ENCODE measurements at places on chromosomes 7 and 10. TPM values are rescaled to one million over a fixed set of nuclear protein-coding genes. Genes with fewer than 3 reads are reported as not detected.

GRCh38 chr10:46330894-46331293, 44.1 kb downstream of the ANTXRL start:
- DNase-seq: no peak

Gene ABCB1
- total RNA-seq: 30.5 TPM

Gene ADRA2A
- 11.2 TPM for total RNA-seq

- DNase-seq: no peak
Measured at GRCh38 chr7:37674531-37674930, 9.0 kb upstream of the GPR141 start.

DNA sequence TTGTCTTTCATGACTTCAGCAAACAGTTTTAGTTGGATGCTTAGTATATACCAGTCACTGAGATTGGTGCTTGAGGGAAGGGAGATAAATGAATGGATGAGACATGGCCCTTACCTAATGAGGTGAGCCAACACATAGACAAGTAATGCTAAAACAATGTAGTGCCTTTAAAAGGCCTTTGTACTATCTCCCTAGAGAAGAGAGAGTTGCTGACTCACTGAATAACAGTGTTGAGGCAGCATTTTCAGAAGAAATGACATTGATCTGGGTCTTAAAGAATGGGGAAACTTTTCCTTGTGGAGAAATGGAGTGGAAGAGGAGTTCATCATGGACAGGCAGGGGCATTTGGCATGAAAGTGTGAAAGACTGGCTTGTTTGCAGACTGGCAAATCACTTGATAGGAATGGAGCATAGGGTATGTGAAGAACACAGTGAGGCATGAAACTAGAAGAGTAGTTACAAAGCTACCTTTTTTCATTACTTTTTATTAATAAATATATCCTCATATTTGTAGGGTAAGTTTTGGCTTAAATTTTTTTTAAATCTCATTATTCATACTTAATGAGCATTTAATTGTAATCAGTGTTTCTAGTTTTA, 91.2 kb downstream of the KAT6B start:
- DNase-seq: no peak

DNA sequence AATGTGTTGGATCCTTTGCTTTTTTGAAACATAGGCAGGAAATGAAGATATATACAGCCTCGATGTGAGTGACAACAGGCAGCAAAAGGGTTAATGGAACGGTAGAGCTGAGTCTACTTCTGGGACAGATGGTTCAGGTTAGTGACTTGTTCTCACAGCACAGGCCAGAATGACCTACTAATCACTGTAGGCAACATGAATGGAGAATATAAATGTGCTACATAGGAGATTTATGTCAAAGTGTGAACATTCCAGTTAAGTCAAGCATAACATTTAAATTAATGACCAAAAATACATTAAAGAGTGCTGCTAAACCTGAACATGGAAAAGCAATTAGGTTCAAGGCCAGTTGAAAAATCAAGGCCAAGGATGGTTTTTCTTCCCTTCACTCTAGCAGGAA, 235.2 kb downstream of the POU6F2 start:
- DNase-seq: no peak

Gene SPDYE5
- total RNA-seq: not detected

DNA sequence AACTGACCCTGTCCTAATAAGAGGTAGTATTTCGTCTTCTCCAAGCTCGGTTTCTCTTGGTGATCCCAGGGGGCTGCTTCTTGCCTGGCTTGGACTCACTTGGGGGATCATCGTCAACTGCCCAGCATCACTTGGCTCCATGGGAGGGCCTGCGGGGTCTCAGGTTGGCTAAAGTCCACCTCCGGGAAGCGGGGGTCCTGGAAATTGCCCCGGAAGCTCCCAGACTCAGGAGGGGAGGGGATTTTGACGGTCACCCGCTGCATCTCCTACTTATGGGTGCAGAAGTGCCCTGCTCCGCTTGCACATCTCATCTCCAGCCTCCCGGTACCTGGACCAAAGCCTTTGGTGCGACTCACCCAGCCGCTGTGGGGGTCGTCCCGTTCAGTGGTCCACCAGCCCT, 18.7 kb downstream of the KCNK18 start:
- DNase-seq: no peak

GRCh38 chr7:89104748-89105685, 309.5 kb upstream of the TEX47 start:
- no peak for DNase-seq

DNA sequence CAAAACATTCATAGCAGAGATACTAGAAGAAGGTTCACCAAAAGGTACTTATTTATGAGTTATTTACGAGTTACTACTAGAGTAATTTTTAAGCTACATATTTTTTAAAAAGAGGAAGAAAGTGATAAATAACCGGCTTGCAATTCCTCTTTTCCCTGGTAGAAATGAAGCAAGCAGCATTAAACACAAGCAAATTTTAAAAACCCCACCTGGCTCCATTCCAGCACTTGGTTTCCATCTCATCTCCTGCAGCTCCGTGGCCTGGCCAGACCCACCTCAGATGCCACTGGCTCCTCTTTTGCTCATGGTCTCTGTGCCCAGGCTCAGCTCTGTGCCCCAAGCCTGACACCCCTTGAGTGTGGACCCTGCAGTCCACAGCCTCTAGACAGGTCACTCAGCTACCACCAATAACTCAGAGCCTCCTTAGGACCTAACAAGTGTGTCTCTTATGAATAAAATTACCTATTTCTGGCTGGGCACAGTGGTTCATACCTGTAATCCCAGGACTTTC, 479.5 kb downstream of the TNS3 start:
- DNase-seq: no peak

DNA sequence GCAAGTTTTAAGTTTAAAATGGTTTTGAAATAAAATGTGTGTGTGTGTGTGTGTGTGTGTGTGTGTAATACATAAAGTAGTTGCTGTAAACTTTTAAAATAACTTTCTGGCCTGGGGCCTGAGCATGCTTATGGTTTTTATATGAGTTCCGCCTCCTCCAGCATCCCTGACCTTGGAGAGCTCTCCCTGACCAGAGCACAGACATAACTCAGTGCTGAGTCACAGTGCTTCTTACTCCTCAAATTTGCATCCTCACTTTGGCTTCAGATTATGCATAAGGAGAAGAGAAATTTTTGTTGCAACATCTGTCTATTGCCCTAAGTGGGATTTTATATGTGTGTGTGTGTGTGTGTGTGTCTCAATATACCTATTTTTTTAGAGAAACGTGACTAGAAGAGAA, 200.8 kb downstream of the ELMO1 start:
- no peak for DNase-seq

DNA sequence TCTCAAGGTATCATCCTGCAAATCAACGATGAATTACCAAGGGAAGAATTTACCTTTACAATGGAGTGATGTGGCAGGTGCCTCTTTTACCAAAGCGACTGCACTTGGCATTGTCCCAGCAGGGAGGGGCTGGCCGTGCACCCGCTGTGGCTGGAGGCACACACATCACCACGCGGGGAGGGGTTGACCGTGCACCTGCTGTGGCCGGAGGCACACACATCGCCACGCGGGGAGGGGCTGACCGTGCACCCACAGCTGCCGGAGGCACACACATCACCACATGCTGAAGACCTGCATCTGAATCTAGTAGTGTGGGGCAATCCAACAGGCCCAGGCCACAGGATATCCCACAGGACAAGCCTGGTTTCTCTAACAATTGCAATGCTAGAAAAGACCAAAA, 493.5 kb downstream of the DNAJB6 start:
- DNase-seq: no peak

Gene CARD11
- 2.8 TPM for total RNA-seq

Gene OR13A1
- total RNA-seq: not detected

DNA sequence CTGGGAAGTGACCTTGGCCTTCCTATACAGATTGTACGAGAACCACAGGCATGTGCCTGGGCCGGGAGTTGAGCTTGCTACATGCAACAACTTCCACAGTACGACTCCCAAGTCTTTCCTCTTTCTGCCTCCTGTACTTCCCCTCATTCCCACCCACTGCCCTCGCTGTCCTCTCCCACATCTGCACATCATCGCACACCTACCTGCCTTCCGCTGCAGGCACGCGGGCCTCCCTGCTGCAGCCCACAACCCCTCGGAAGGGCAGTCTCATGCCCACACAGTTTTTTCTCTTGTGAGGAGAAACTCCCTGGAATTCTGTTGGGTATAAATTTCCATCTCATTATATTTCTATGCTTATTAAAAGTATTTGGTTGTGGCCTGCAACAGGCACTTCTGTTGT, 117.2 kb downstream of the ACTR3B start:
- DNase-seq: no peak

- no peak for DNase-seq
Measured at GRCh38 chr7:27239387-27240014, 3.1 kb upstream of the EVX1 start.

Gene STRIP2
- 0.28 TPM for total RNA-seq
